ENCODE measurements at places on chromosomes 7 and 10.

- no peak for DNase-seq
Measured at GRCh38 chr7:92613720-92614119, 23.5 kb upstream of the FAM133B start.

- no peak for DNase-seq
Measured at GRCh38 chr10:87935290-87936141, 72.1 kb downstream of the PTEN start.

- DNase-seq = no peak
Measured at GRCh38 chr7:16395121-16395520, 26.2 kb downstream of the CRPPA start.

DNA sequence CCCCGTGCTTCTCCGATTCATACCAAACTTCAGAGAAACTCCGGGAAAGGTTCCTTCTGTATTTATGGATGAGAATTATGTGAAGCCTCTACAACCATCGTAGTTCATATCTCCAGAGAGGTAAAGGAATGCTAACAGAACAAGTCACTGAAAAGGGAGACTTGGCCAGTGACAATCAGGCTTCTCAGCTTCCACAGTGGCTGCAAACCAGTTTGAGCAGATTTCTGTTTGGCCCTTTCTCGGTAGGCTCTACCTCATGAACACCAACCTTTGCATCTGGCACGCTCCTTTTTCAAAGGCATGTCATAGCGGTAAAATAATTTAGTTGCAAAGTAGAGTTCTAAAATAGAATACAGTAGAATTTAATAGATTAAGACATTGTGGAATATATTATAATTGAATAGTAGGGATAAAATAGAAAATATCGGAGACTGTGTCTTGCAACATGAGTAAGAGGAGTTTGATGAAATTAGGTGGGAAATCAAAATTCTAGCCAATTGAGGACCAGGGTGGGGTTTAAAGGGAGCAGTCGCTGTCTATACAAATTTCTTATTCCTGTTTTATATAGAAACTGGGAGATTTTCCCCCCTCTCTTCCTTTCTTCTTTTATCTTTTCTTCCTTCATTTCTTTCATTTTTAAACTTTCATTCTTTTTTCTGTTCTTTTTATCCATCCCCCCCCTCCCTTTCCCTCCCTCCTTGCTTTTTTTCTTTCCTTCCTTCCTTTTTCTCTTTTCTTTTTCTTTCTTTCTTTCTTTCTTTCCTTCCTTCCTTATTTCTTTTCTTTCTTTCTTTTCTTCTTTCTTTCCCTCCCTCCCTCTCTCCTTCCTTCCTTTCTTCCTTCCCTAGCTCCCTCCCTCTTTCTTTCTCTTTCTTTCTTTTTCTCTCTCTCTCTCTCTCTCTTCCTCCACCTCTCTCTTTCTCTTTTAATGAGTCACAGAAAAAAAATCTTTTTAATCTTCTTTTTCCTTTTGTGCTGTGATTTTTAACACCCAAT, 161.5 kb upstream of the KLF6 start:
- no peak for DNase-seq

GRCh38 chr10:123241391-123242141, 87.4 kb downstream of the BUB3 start:
- no peak for DNase-seq

DNA sequence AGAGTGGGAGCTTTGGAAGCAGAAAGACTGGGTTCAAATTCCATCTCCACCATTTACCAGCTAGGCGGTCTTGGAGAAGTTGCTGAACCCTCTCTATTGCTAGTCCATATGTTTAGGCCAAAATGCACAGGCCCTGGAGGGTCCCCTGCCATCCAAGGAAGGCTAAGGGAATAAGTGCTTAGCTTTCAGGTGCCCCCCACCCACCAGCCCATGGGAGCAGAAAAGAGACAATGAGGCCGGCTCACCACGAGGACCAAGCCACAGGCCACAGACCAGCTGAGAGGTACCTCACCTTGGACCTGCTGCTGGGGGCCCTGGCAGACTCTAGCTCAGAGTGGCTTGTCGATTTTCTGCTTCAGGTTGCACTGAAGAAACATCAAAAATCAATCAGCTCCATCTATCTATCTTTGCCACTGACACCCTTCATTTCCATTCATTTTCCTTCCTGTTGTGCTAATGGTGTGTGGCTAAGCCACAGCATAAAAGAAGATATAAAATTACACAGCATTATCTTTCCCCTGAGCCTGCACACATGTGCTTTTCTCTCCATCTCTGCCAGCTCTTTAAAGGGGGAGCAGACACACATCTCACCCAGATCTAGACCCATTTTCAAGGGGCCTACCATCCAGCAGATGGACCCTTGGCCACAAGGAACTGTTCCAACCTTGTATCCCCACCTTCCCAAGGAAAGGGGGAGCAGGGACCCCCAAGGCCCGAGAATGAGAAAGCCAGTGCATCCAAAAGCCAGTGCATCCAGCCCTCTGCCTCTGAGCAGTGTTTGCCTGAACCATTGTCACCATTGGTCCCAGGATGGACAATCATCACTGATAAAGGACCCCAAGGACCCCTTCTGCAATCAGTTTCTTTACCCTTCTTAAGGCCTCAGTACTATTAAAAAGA, 65.4 kb downstream of the GRID1 start:
- DNase-seq = no peak

DNA sequence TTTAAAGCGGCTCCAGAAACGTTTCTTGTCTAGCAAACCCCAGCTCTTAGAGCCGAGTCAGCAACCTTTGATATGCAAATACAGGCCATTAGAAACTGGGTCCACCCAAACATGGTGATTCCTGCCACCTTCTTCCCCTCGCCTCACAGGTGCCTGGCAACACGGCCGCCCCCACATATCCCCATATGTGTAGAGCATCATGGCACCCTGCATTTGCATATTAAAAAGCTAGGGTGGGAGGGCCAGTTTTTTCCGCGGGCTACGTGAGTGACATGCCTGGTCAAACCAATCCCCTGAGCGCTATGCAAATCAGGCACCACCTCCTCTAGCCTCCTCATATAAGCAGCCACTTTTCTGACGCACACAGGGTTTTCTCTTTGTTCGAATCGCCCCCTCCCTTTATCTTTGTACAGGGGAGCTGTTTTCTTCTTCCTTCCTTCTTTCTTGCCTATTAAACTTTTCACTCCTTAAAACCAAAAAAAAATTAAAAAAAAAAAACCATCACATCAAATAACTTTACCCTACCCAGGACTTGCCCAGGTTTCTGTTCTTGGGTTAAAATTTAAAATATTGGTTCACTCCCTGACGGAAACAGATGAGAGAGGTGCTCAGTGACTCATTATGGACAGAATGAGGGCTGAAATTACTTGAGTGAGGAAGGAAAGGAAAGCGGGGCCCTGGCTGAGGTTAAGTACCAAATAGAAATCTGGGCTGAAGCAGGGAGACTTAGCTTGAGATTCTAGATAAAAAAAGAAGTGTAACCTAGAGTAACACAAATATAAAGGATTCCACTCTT, 59.8 kb downstream of the COA1 start:
- no peak for DNase-seq

DNA sequence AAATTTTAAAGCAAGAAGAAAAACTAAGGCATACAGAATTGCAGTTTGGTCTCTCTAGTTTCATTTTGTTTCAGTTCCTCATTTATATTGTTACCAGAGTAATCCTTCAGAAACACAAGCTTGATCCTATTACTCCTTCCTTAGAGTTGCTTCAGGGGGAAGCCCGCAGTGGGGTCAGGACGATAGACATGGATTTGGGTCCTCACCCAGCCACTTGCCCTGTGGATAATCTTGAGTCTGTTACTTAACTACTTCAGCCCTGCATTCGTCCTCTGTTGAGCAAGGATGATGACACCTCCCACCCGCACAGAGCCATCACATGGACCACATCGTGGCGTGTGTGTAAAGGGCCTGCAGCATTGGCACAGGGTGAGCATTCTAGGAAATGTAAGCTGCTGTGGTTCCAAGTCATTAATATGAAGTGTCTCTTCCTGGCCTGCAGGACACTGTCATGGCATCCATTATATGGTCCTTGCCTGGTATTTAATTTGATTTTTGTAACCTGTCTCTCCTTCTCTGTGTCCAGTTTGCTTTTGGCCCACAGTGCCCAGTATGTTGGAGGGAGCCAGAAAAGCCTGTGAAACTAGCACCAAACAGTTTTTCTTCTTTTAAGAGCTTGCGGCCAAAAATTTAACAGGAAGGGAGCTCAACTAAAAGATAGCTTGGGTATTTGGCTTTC, 111.2 kb downstream of the EEPD1 start:
- DNase-seq = no peak

DNA sequence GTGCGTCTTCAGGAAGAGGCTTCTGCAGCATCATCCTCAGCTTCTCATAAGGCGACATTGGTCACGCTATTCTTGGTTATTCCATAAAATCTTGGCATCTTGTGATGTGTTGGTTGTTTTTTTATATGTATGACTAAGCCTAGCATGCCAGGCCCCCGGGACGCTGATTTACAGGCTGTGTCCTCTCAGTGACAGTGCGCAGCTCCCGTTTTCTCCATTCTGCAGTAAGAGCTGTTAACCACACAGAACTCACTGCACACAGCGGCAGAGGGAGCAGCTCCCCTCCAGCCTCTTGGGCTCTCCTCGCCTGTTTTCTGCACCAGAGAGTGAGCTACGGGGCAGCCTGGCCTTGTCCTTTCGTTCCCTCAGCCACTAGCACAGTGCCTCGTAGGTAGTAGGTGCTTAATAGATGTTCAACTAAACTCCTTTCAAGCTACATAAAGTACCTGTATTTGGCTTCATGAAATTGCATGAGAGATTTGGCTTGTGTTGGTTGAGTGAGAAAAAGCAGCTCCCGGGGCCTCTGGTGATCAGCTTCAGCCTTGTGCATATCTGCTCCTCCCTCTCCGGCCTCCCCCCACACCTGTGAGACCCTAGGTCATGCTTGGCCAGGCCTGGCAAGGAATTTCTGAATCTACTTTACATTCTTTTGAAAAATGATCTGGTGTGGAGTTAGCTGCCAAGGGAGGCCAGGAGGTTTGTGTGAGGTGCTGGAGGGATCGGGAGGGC, 116.2 kb downstream of the WDR37 start:
- no peak for DNase-seq

DNA sequence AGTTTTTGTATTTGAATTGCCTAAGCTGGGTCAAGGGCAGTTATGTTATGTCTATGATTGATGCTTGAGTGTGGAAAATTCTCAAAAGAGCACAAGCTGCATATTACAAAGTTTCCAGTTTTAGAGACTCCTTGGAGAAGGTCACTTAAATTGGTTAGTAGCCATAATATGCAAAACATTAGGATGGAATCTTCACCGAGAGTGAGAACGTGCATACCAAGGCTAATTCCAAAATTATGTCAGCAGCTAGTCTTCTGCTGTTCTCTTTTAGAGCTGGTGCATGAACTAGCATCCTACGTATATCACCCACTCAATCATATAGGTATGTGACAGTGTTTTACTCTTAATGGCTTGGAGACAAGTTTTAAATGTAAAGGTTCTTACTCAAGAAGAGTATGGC, 49.2 kb downstream of the MKX start:
- DNase-seq = no peak

- peak; percentile 49 for DNase-seq
Measured at GRCh38 chr10:45374350-45375052, 485 bp downstream of the ALOX5 start.

- peak; percentile 100 for DNase-seq
Measured at GRCh38 chr7:100428967-100429636, 529 bp upstream of the MEPCE start.

DNA sequence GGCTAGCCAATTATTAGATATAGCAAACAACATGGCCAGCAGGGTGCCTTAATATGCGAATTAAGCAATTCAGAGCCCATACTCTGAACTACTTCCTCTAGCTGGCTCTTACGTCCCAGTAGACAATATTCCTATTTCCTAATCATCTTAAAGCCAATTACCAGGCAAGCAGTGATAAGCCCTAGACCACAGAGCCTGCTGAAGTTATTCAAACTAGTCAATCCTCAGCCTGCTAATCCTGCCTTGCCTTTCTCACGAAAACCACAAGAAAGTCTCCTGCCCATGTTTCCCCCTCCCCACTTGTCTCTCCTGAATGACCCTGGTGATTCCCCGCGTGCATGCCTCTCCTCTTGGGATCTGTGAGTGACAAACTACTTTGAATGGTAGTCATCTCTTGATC, 86.8 kb upstream of the CACNA2D1 start:
- peak; percentile 10 for DNase-seq

GRCh38 chr10:15320522-15321203, 50.4 kb downstream of the FAM171A1 start:
- DNase-seq = no peak

Data from Daoy (cell line).